Activated CD4-positive, alpha-beta T cell treated with anti-CD3 and anti-CD28 coated beads for 4 hours (primary cell): ENCODE measurements at places on chromosomes 7 and 10.

DNA sequence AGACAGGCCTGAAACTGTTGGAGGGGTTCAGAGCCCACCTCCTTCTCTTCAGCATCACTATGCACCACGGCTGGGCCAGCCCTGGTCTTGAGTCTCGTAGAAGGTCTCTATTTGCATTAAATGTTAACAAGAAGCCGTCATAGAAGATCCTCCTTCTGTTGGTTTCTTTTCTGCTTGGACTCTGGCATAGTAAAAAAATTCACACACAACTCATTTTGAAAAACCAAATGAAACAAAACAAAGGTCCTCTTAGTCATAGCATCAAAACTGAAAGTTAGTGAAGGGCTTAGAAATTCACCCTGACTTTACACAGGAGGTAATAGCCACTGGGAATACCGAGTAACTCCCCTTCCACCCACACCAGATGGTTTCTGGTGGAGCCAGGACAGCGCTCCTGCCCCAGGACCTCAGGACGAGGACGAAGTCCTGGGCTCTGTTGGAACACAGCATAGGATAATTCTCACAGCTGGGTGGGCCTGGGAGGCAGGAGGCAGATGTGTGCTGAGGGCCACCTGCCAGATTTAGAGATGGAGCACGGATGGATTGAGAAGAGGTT, 248.4 kb upstream of the KLF6 start:
- DNase-seq = no peak

DNA sequence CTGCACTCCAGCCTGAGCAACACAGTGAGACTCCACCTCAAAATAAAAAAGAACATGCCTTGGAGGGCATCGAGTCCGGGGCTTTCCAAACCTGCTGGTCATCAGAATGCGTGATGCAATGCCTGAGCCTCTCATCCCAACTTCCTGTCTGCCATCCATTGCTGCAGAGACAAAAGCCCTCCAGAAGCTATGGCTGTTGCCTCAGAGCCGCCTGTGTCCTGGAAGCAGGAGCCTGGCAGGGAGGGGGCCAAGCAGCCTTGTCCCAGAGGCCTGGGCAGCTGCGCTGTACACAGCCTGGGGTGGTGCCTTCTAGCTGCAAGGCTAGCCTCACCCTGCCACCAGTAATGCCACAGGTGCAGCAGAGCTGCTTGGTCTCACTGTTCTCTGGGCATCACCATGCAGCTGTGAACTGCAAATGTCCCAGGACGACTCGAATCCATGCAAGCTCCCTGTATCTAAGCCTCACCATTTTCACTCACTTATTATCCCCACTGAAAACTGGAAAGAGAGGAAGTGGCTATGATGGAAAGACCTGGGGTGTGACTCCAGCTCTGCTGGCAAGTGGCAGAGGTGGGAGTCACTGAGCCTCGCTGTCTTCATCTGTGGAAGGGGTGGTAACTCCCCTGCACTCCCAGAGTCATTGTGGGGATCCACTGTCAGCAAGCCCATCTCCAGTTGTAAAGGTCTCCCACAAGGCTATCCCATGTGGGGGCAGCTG, 7.0 kb downstream of the ALOX5 start:
- no peak for DNase-seq

DNA sequence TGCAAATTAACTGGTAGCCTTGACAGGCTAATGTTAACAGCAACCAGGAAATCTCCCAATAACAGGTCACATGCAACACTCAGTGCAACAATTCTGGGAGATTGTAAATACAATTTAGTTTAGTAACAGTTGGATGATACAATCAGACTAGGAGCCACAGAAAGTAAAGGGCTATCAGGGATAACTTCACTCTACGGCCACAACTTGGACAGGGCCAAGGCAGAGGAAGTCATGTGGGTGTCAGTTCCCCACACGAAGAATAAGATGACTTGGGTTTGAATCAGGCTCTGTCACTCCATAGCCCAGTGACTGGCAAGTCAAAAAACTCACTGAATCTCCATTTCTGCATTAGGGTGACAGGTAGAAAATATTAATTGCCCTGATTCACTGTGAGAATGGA, 217.3 kb upstream of the CCDC6 start:
- no peak for DNase-seq

- no peak for DNase-seq
Observed at GRCh38 chr7:30990673-30991170, 27.0 kb downstream of the GHRHR start.
